T-helper 17 cell (primary cell): ENCODE measurements at places on chromosomes 16 and 17.

- no peak for DNase-seq
Observed at GRCh38 chr17:62615503-62615902, 12.0 kb upstream of the MRC2 start.

DNA sequence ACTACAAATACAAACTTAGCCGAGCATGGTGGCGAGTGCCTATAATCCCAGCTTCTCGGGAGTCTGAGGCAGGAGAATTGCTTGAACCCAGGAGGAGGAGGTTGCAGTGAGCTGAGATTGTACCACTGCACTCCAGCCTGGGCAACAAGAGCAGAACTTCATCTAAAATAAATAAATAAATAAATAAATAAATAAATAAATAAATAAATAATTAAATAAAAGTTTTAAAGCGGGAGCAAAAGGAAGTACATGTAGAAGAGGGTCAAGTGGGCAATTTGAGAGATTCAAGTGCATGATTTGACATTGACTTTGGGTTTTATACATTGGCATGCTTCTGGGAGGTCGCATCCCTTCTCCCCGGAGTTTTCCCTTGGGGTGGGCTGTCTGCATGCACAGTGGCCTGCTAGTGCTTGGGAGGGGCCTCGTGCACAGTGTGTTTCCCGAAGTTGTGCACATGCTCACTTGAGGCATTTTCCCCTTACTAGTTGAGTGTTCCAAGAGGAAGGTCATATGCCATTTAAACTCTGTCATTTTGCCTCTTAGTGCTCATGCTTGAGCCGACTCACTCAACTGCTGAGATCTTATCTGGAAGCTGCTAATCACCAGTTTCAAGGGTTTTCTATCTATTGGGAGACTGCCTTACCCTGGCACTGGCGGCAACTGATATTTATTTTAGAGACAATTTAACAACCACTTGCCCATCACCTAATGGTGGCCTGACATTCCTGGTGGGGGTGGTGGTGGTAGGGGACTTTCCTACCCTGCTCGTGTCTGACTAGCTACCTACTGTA, 193.2 kb upstream of the MPHOSPH6 start:
- DNase-seq = no peak

- DNase-seq = no peak
Observed at GRCh38 chr16:19876501-19877059, 8.1 kb downstream of the GPRC5B start.

GRCh38 chr17:2214047-2214928, 89.3 kb downstream of the SMG6 start:
- no peak for DNase-seq

DNA sequence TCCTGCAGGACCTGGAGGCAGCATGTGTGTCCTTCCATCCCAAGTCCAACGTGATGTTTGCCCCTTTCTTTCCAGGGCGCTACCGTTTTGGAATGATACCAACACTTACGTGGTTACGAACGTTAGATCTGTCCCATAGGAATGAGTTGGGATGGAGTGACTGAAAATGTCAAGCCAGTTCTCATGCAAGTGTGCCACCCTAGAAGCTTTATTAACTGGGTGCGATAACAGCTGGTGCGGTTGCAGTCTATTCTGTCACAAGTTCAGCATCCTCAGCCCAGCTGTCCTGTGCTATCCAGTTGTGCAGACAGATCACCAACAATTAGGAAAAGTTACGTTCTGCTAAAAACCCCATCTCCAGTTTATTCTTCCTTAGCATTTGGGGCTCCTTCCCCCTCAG, 52.5 kb downstream of the BANP start:
- no peak for DNase-seq

DNA sequence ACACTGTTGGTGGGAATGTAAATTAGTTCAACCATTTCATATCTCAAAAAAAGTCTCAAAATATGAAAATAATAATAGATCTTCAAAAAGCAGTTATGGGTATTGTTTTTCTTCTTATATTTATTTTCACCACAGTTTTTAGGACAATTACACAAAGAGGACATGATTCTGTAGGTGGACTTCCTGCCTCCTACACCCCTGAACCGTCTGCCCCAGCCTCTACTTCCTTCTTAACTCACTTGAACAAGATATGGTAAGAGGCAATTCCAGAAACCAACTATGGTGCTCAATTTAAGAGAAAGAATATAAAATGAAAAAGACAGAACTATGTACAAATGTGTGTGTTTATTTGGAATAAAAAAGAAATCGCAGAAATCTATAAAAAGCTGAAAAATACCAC, 74.1 kb upstream of the MON1B start:
- DNase-seq = no peak

- DNase-seq = no peak
Observed at GRCh38 chr16:30934827-30935557, 11.6 kb downstream of the FBXL19 start.

DNA sequence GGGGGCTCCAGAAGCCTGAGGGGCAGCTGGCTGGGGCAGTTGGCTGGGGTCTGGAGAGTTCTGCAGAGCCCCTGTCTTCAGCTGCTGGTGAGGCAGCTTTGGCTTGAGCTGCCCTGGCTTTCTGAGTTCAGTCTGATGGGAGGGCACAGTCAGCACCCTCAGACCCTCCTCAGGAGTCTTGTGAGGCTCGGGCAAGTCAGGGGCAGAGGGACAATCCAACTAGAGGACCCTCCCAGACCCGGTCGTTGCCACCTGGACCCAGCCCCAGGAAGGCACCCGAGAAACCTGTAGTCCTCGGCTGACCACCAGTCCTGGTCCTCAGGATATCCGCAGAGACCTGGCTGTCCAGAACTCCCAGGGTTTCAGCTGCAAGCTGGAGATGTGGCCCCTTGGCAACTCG, 1.9 kb downstream of the CARD14 start:
- DNase-seq = no peak

DNA sequence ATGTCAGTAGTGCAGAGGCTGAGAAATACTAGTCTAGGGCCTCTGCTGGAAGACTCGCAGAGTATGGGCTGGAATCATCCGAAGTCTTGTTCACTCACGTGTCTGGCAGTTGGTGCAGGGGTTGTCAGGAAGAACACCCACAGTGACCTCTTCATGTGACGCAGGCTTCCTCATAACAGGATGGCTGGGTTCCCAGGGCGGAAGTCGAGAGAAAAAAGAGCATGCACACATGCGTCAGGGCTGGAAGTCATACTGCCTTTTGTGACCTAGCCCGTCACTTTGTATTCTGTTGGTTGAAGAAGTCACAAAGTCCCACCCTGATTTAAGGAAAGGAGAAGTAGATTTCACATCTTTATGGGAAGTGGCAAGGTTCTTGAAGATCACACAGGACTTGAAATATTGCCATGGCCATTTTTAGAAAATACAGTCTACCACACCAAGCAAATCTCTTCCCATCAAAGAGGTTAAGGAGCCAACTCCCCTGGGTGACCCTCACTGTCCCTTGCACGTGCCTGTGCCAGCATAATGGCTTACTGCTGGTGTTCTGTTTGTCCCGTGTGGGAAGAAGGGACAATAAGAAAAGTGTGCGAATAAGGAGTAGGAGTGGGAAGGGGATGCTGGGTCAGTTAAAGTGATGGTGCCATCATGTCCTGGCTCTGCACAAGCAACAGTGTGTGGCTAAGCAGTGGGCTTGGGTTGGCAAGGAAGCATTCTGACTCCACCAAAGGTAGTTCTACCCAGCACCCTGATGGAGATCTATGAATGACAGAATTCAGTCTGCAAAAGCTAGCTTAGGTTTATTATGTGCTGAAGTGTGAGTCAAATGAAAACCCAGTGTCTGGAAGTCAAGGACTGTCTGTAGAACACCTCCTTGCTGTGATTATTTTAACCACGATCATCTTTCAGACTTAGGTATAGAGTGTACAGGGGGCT, 28.1 kb downstream of the HEATR3 start:
- peak; percentile 8 for DNase-seq

GRCh38 chr16:26981266-26981938, 85.3 kb upstream of the C16orf82 start:
- no peak for DNase-seq

DNA sequence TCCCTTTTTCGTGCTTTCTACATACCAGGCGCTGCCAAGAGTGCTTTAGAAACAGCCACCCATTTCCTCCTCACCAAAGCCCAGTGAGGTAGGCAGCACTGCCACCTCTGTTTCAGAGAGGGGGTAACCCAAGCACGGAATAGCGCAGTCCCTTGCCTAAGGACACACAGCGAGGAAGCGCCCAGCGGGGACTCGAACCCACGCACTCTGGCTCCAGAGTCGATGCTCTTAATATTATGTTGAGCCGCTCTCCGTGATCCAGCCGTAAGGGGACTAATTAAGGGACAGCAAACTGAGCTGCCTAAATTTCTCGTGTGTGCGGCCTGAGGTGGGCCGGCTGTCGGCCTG, 497 bp downstream of the CES1 start:
- no peak for DNase-seq

GRCh38 chr17:15780188-15780587, 48.1 kb downstream of the TBC1D26 start:
- DNase-seq = no peak

DNA sequence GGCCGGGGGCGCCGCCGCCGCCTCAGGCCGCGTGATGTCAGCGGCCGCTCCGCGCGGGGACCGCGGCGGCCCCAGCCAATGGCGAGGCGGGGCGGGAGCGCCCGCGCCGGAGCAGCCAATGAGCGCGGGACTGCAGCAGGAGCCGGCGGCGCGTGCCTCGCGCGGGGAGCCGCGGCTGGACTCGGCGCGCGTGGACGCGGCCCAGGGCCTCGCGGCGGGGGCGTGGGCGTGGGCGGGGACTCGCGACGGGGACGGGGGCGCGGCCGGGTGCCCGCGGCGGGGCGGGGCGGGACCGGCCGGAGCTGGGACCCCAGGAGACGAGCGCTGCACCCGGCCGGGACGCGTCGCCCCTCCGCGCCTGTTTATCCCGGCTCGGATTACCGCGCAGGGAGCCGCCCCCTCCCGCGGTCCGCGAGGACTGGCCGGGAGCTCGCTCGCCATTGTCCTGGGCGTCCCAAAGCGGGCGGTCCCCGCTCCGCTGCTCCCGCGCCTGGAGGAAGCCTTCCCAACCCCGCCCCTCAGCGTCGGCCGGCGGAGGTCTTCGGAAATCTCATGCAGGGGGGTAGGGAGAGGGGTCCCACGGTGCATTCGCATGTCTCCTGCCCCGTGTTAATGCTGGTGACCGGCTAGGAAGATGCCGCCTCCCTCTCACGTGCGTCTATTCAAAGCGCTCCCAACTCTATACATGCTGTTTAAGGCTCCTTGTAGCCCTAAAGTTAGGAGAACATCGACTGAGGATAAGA, at the start of gene RNF157:
Gene RNF157 (minus strand): TSS at position 33 of the 743 bp plus-strand sequence. CDS start 253 bp downstream, outside the sequence.
- DNase-seq = peak; percentile 71

DNA sequence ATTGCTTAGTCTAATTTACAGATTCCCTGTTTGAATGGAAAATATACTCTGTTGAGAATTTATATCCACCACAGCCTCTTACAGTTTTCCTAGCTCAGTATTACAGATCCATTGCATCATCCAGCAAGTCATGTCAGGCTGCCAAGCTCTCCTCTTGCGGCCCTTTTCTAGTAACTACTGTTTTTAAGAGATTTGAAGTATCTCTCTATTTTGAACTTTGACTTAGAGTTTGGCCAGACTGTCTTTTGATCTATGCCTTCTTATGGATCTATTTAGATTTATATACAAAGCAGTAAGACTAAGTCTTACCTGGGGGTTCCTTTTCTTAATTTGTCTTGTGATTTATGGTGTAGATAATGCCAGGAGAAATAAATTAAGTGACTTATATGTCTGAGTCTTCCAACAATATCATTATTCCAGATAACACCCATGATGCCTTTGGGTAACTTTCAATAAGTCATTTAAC, 53.1 kb upstream of the ABCC11 start:
- DNase-seq = no peak

- DNase-seq = no peak
Observed at GRCh38 chr17:61206922-61207321, 192.7 kb upstream of the TBX2 start.

GRCh38 chr17:65254166-65254565, 117.0 kb downstream of the RGS9 start:
- no peak for DNase-seq

DNA sequence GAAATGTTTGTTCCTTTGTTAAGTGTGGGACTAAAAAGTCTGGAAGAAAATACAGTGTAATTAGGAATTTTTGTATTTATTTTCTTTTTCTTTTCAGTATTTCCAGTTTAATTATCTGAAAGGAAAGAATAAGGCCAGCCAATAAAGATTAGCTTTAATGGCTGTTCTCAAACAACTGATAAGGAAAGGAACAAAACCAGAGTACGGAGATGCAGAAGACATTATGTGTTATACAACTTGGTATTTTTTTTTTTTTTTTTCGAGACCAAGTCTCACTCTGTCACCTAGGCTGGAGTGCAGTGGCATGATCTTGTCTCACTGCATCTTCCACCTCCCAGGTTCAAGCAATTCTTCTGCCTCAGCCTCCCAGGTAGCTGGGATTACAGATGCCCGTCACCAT, 47.5 kb downstream of the SNTB2 start:
- no peak for DNase-seq
